ENCODE measurements at places on chromosomes 7 and 10.

- no peak for DNase-seq
Measured at GRCh38 chr7:20651960-20652544, 36.6 kb downstream of the ABCB5 start.

- DNase-seq: no peak
Measured at GRCh38 chr7:122588621-122589020, 110.3 kb downstream of the RNF133 start.

DNA sequence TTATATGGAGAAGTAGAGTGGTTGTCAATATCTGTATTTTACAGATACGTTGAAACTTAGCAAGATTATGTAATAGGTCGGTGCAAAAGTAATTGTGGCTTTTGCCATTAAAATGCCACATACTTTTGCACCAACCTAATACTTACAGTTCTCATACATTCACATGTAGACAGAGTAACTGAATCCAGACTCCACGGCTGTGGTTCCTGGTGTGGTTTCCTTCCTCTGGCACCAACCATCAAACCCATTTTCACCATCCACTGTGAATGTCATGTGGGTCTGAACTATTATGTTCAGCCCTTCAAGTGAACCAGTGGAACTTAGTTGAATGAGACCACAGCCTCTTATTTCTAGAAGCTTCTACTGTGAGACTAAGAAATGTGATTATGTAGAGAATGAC is 31.5 kb upstream of the SLIT1 start:
- DNase-seq: peak; percentile 9

DNA sequence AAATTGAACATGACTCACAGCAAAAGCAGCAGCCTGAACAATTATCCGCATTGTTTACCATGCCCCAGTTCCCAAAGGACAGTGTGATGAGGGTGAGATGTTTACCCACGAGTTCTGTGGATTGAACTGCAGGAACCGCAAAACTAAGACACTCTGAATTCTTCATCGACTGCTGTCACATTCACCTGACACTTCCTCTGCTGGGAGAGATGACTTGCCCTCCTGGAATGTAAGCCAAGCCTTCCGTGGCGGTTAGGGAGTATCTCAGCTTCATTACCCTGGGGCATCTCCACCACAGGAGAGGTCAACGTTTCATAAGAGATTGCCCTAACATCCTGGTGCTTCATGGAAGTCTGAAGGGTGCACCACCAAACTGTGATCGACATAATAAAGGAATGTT is 374.6 kb upstream of the ADARB2 start:
- DNase-seq: no peak

GRCh38 chr7:25098096-25099046 is 26.7 kb downstream of the CYCS start:
- DNase-seq: peak; percentile 71

DNA sequence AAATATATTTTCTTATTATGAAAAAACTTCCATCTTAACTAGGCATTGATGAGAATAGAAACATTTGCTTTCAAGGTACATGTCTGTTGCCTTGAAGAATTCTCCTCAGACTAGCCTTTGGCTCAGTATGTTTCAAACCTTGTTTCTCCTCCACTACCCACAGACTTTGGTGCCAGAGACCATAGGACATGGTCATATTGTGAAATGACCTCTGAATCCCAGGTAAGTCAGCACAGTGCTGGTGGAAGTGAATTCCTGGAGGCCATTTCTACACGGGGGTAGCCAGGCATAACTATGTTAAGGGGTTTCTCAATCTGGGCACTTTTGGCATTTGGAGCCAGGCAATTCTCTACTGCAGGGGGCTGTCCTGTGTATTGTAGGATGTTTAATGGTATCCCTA is 112.3 kb upstream of the FAM133B start:
- DNase-seq: no peak

GRCh38 chr7:50658696-50659095 is 93.5 kb upstream of the DDC start:
- DNase-seq: no peak

- no peak for DNase-seq
Measured at GRCh38 chr10:100748231-100749058, 3.1 kb downstream of the PAX2 start.

- DNase-seq: no peak
Measured at GRCh38 chr7:7707246-7707645, 11.2 kb downstream of the RPA3 start.

DNA sequence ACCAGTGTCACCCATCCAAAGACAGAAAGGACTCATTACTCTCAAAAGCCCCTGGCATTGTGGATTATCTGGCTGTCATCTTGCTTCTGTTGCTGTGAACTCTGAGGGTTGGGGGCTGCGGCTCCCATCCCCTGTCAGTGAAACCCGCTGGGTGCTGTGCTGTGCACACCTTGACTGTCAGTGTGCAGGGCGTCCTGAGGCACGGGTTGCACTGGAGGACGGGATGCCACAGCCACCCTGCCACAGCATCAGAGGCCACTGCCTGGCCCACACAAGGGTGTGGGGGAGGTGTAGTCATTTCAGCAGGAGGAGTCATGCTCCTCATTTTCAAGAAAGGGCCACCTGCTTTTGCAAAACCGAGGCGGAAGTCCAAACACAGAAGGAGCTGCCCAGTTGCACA is 245.8 kb downstream of the GLRX3 start:
- DNase-seq: no peak

- no peak for DNase-seq
Measured at GRCh38 chr7:99004781-99005500, 126.6 kb downstream of the TRRAP start.

- no peak for DNase-seq
Measured at GRCh38 chr7:156318426-156318825, 322.1 kb upstream of the RNF32 start.

DNA sequence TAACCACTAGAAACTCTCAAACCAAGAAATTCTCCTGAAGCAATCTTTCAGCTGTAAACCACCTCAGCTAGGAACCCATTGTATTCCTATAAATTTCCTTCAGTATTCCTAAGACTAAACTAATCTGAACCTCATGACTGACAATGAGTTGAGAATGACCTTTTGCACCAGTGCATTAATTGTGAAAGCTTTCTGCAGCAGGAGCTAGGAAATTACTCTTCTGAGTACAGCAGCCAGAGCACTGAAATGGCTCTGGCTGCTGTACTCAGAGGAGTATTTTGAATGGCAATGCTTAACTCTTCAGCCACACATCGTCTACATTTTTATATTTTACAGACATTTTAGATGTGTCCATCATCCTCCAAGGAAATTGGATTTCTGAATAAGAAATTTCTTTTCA is 109.7 kb downstream of the PCDH15 start:
- DNase-seq: no peak

DNA sequence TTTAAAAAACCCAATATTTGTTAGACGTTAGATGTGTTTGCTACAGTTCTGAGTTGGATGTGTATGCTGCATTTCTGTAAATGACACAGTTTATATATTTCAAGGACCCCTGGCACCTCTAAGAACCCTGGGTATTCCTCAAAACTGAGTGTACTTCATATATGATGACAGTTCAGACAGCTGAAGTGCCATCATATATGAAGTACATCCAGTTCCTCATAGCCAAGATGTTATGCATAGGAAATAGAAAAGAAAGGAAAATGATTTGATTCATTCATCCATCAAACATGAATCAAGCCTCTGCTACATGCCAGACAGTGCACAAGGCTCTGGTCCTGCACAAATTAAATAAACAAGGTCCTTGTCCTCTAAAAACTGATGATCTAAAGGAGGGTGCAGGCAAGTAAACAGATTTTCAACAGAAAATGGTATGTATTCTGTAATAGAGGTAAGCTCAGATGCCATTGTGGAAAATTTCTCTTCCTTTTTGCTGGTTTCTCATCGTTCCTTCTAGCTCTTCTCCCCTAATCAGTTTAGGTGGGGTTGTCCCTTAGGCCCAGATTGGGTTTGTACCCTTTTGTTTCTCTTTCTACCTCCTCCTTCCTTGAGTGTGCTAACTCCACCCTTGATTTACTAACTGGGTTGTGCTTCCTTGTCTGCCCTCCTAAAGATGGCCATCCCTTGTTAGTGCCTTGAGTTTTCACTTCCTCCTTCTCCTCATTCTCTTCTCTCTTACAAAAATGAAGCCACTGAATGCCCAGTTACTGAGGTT is 25.3 kb upstream of the SMIM30 start:
- no peak for DNase-seq
